MM.1S (cell line): ENCODE measurements at places on chromosomes 12 and 14.
A peak's percentile ranks its signal among the peaks of the same experiment; 100 is the strongest.

- peak; percentile 12 for DNase-seq
These were observed 120.6 kb downstream of the TGFB3 start for GRCh38 chr14:75861161-75861621.

- no peak for DNase-seq
These were observed 226.1 kb downstream of the FOXN3 start for GRCh38 chr14:89190765-89191513.

DNA sequence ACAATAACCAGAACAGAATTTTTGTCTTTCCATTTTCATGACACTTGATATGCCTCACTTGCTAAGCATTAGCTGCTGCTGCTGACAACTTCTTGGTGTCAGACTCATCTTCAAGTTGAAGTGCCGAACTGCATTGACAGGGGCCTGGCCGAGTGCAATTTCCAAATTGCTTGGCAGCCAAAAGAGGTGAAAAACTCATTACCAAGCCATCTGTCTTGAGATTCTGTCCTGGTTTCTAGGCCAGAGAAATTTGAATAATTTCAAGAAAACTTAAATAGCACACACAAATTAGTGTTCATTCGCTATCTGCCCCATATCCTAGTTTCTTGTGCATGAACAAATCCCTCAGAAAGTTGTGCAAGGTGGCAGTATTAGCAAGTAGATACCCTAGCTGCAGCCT, 165.3 kb upstream of the RASSF8 start:
- DNase-seq: no peak

DNA sequence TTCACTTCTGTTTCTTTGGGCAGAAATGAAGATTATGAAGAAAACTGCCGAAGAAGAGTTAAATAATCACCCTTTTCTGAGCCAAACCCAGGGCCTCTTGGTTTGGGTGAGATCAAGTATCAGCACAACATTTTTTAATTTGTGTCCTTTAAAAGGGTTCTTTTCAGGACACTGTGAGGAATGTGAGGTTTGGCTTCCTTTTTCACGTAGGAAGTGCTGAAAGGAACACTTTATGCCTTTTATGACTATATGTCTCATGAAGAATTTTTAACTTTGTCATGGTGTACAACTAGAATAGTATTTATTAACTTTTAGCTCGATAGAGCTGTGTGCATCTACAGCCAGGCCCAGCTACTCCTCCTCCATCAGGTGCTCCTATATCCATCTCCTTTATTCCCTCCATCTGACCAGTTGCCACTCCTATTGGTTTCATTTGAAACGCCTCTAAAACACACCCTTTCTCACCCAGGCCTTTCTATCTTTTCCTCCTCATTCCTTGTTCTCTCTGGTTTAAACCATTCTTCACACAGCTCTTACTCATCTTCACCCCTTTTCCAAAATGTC, 103.6 kb upstream of the LRIG3 start:
- no peak for DNase-seq

GRCh38 chr12:41367726-41368405, 179.7 kb downstream of the PDZRN4 start:
- peak; percentile 12 for DNase-seq

DNA sequence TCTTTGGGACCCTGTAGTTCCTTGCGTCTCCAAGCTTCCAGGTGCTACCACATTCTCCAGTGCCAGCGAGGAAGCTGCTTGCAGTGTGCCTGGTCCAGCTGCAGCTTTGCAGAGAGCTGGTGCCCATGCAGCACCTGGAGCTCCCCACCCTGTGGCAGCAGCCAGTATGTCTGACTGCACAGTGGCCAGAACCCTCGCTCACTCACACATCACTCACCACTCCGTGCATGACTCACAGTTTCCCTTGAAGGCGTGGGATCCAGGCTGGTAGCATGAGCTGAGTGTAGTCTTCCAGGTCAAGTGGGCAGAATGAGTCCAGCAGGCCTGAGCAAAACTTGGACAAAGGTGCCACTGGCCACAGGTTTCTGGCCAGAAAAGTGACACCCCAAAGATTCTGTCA, 33.6 kb downstream of the SDR9C7 start:
- DNase-seq: no peak

GRCh38 chr14:59772233-59772632, 98.3 kb downstream of the RTN1 start:
- no peak for DNase-seq

GRCh38 chr12:27178723-27179399, 65.2 kb upstream of the STK38L start:
- DNase-seq: no peak

DNA sequence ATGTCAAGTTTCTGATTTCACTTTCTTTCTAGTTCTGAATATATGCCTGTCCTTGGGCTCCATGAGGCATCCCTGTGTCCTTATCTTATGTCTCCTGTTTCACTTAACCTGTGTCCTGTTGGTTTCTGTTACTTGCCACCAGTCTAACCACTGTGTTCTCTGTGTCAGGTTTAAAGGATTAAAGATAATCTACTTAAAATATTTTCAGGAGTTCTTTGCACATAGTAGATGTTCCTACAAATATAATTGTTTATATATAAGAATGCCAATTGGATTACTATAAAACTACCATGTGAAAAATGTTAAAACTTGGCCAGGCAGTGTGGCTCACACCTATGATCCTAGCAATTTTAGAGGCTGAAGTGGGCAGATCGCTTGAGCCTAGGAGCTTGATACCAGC, 406.4 kb downstream of the CCER1 start:
- no peak for DNase-seq

GRCh38 chr14:89731396-89731933, 223.1 kb downstream of the EFCAB11 start:
- no peak for DNase-seq

DNA sequence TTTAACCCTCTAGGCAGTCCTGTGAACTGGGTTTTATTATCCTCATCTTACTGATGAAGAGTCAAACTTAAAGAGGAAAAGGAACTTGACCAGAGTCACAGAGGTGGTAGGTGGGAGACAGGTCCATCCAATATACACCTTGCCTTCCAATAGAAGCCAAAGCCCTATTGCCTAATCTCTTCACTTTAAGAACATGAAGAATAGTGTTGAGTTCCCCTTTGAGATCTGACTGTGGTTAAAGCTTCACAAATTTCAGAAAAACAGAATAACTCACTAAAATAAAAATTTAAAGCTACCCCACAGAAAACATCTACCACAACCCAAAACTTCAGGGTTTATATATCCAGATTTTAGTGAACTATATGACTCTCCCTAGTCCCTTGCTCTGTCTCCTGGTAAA, 115.4 kb downstream of the ETV6 start:
- no peak for DNase-seq

DNA sequence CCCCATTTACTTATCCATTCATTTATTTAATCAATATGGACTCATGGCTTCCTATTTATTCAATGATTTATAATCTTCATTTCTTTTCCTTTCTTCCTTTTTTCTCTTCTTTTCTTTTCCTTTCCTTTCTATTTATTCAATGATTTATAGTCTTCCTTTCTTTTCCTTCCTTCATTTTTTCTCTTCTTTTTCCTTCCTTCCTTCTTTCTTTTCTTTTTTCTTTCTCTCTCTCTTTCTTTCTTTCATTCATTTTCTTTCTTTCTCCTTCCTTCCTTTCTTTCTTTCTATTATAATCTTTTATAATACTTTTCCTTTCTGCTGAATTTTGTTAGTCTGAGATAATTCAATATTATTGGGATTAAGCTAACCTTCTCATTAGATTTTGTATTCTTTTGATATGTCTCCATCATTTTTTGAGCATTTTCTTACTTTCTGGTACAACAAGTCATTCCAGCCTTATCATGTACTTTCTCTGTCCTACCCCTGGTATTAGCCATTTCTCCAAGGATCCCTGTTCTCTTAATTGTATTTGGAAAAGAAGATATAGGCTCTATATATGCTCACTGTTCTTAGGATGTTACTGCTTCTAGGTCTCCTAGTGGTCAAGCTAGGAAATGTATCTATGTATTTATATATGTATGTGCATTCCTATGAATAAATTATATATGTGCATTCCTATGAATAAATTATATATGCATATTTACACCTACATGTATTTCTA, 12.1 kb downstream of the LACRT start:
- DNase-seq: peak; percentile 19

DNA sequence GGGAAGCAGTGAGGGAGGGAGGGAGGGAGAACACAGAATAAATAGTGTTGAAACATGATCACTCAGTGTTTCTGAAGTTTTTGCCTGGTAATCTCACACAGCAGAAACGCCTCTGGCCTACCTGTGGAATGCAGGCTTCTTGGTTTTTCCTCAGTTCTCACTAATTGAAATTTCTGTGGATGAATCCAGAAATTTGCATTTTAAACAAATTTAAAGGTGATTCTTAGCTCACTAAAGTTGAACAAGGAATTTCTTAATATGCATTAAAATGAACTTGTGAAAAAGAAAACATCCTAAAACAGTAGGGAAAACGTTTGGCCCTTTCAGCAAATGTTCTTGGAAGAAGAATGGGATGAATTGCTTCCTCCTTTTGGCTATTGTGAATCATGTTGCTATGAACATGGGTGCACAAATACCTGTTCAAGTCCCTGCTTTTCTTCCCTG, 1.4 kb downstream of the RNASE9 start:
- DNase-seq: no peak

GRCh38 chr12:120110550-120111501, 5.7 kb downstream of the RAB35 start:
- no peak for DNase-seq

DNA sequence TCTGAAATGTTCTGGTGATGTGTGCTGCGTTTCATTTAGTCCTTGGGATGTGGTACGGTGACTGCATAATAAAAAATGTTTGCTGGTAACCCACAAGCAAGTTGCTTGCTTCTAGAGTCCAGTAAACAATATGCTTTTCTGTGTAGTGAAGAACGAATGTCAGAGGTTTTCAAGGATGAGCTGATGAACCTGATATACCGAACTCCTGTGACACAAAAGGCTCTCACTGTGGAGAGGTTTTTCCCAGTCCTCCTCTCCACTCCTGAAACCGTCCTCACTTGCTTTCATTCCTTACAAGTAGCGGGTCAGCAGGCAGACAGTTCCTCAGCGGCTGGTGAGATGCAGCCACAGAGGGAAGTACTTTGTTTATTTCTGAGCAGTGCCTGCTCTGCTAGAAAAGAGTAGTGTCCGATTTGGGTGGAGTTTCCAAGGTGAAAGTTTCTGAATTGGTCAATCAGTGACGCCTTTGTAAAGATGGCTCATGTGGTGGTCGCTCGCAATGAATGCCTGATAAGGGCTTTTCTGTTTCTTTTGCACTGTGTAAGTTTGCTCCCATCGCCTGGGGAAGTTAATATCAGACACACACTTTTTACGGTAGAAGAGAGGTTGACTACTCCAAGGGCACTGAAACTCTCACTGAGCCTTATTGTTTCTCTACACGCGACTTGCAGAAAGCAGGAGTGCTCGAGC, 3.0 kb downstream of the ETV6 start:
- DNase-seq: no peak

DNA sequence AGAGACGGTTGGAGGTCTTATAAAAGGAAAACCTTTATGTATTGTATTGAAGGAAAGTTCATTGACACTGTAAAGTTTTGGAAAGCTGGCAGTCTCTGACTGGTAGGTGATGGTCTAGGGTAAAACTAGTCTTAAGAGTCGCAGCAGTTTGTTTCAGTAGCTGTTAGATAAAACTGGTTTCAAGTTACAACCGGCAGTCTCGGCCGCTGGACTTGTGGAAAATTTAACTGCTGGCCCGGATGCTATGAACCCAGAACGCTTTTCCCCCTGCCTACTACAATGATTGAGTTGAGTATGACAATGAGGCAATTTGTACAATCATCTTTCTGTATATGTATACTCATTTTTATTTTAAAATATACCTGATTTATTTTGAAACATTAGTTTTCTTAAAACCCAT, 1426.9 kb downstream of the AACS start:
- no peak for DNase-seq

DNA sequence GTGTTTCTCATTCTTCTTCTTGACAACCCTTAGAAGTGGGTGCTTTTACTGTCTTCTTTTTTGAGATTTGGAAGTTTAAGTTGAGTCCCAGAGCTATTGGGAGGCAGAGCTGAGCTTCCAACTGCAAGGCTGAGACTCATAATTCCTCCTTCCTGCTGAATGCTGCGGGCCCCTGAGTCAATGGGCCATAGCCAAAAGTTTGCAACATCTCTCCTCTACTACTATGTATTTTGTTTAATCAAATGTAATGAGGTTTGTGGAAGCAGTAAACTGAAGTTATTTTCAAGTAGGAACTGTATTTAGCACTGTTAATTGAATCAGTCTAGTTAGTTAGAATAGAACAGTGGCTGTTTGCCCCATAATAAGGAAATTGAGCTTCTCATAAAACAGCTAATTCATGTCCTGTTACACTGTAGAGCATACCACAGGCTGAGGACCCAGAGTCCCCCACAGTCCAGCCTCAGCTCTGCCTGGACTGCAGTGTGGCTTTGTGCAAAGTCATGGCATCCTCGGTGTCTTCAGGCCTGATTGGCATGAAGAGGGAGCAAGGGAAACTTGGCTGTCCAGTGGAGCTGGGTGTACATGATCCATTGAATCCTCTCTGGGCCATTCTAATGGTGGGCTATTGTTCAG, 631.7 kb downstream of the VRK1 start:
- DNase-seq: no peak

DNA sequence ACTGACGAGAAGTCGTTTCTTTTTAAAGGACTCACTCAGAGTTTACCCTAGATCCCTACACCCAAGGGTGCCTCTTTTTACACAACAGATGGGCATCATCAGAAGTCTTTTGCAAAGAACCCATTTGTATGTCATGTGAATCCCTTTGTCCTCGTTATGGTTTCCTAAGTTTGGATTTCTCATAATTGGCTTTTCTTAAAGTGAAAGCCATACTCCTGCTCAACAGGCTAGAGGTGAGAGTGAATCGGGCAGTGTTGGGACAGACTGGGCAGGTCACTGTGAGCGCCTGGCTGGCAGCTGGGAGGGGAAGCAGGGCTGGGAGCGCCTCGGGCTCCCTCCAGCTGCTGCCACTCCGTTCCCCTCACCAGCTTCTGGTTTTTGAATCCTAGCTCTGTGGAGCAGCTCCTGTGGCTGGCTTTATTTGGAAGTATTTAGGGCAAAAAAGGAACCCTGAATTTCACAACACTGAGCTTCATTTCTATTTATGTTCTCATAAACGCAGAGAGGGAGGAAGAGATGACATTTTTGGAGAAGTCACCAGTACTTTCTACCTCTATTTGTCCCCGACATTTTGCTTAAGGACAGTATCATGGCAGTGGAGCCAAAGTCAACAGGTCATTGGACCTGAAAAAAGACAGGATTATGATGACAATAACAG, 63.8 kb upstream of the ACTN1 start:
- no peak for DNase-seq

DNA sequence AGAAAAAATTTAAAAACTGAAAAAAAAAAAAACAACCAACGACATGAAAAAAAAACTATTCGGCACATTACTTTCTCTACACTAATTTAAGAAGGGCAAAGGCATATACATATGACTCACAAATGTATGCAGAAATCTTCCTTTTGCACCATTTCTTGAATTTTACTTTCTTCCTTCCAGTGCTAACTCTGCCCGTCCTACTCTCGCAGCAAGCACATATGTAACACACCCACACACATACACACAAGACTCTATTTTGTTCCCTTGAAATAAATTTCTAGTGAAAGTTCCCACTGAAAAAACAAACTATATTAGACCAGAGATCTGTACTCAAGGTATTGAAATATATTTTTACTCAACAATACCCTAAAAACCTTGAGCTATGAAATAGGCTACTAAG, 14.6 kb downstream of the BTG1 start:
- peak; percentile 4 for DNase-seq
